Fibroblast of skin of left biceps (primary cell): ENCODE measurements at places on chromosomes 4 and X.

- no peak for DNase-seq
These were observed 2.2 kb downstream of the ZNF185 start for GRCh38 chrX:152899874-152900719.

DNA sequence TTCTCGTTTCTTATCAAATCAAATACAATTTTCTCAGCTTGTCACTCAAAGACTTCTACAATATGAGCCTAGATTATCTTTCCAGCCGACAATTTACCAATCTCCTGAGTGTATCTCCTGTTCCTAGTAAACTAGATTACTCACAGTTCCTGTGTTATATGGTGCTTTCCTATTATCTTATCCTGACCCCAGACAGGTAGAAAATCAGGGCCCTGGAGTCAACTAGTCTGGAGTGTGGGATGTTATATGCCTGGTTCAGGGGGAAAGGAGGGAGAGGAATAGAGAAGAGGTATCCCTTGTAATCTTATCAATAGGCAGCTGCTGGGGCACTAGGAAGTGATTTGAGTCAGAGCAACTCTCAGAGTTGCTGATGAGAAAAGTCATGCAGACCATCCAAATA lies 127.1 kb downstream of the SLC7A11 start:
- DNase-seq: no peak

- no peak for DNase-seq
These were observed 8.7 kb downstream of the CITED1 start for GRCh38 chrX:72296991-72297390.

DNA sequence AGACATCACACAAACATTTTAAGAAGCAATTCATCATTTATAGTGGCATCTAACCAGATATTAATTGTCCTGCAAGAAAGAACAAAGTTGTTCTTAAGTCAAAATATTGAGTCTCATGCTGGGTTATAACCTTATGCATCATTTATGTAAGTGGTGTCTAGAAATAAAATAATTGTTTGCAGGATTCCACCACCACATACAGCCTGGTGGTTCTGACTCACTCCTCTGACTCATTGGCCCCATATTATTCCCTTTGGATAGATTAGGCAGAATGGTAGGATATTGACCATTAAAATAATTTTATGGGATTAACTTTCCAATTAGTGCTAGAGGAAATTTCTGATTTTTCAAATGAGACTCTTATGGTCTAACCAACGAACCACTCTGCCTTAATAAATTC lies 384.5 kb downstream of the GRXCR1 start:
- DNase-seq: peak; percentile 20

DNA sequence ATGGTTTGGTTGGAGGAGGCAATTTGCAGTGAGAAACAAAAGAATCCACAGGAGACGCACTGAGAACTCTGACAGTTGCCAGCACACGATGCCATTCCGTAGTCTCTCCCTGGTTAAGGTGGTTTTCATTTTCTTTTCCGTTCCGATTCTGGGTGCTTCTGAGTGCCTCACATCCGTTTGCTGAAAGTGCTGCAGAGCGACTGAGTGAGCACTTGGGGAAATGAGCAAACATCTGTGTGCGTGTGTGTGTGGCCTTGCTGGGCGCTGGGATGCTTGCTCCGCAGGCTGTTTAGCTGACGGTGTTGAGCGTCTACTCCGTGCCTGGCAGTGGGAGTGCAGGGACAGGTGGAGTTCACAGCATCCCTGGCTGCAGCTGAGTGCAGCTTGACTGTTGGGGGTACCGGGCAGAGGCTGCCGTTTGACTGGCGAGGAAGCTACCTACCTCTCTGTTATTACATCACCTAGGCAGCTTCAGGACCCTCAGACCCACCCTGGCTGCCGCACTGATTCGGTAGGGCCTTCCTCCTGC lies 49.3 kb downstream of the SORCS2 start:
- DNase-seq: no peak

- DNase-seq: no peak
These were observed 48.6 kb downstream of the ACOX3 start for GRCh38 chr4:8391972-8392371.

- no peak for DNase-seq
These were observed 1446.0 kb downstream of the FSTL5 start for GRCh38 chr4:160717848-160718247.
